ENCODE measurements at places on chromosomes 7 and 10.

DNA sequence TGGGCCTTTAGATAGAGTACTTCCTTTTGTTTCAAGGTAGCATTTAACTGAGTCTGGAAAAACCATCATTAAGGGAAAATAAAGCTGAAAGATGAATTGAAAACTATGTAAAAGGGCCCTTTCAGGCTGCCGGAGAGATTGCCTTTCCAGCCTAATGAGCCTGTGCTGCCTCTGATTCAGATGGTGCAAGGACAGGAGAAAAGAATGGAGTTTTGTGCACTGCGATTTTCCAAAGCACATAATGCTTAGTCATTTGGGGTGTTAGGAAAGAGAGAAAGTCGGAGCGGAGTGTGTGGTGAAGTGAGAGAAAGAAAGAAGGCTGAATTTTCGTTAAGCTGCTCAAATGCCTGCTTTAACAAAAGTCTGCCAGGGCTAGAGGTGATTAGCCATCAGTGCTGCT is 259.7 kb downstream of the PAXIP1 start:
- no peak for DNase-seq

DNA sequence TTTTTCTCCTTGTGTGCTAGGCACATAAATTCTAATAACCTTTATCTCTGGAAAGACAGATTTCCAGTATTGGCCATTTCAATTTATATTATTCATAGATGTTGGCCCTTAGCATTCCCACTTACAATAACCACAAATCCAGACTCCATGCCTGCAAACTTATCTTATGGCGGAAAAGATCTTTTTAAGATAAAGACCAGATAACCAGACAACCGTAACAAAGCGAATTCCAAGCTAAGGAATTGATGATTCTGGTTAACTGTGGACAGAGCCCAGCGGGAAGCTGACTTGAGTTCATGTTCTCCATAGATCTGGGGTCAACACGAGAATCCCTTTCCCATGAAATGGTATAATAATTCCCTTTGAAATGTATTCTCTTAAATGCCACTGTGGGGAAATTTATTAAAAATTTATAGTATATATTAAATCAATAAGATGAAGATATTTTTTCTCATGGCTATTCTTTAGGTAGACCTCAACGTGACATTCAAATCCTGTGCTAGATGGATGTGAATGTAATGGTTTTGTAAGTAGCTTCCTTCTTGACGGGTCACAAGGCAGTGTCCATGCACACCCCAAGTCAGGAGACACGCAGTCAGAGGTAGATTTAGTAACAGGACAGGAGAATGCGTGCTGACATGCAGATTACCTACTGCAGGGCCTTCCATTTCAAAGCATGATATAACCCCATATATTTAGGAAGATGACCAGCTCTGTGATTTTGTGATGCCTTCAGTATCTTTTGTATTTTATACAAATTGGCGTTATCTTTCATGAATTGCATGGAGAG is 37.7 kb upstream of the KLF6 start:
- DNase-seq = peak; percentile 50

- DNase-seq = no peak
These were observed 86.5 kb downstream of the RELN start for GRCh38 chr7:103902917-103903316.

- DNase-seq = no peak
These were observed 74.6 kb downstream of the PPP1R17 start for GRCh38 chr7:31761646-31762045.

- no peak for DNase-seq
These were observed 12.5 kb downstream of the COL13A1 start for GRCh38 chr10:69814251-69814650.

DNA sequence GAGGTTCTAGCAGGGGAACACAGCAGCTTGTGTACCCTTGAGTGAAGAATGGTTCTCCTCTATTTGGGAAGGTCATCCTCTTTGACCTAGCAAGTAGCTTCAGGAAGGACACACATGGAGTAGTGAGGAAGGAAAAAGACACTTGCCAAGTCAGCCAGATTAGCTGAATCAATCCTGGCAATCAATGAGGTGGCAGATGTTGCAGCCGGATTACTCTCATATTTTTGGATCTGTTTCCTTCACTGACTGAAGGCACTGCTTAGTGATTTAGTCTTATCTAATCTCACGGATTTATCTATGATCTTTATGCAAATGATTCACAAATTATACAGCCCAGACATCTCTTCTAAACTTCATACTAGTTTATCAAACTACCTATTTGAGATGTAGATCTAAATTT is 218.8 kb downstream of the GPR158 start:
- no peak for DNase-seq

GRCh38 chr10:2214805-2215204 is 477.5 kb upstream of the ADARB2 start:
- no peak for DNase-seq

GRCh38 chr10:126094537-126094936 is 198.2 kb downstream of the FANK1 start:
- no peak for DNase-seq

DNA sequence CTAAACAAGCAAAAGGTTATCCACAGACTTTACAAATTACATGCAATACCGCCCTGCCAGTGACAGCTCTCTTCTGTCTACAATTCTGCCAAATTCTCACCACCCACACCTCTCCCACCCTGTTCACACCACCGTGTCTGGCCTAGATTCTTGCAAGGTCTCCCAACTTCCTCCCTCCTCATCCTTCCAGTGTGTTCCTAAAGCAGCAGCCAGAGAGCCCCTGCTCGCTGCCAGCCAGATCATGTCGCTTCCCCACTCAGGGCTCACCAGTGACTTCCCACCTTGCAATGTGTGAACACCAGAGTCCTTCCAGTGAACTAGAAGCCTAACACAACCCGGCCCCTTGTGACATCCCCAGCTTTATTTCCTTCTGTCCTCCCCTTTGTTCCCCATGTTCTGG is 121.6 kb downstream of the HECW1 start:
- DNase-seq = no peak

GRCh38 chr7:47337531-47337930 is 244.4 kb downstream of the TNS3 start:
- no peak for DNase-seq

GRCh38 chr10:28177944-28178637 is 124.8 kb downstream of the MPP7 start:
- DNase-seq = no peak

DNA sequence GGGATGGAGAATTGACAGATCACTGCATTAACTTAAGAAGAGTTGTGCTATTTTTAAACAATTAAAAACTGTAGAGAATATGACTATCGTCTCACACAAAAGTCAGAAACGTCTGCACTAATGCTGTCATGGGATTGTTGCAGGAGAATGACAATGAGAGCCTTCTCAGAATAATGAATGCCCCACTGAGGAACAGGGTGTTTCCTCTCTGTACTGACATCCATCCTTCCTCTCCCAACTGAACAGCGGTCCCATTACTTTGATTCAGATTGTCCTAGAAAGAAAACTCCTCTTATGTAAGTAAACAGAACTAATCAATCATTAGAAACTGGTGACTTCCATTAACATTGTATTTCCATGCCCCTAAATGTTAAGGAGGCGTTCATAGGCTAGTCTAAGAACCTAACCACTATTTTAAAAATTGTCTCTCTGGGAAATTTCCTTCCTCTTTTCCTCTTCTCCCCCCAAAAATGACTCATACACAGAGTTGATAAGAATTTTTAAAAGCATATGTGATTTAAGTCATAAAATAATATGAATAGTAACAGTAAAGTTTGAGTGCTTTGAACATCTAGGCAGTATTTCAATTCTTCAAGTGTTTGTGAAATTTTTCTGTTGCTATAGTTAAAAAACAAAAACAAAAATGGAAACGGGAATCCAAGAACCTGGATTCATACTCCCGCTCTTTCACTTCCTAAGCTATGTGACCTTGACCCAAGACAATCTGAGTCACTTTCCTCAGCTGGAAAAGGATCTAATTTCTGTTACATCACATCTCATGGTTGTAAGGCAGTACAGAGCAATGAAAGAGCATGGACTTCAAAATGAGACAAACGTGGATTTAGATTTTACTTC is 12.7 kb upstream of the MACC1 start:
- peak; percentile 84 for DNase-seq

DNA sequence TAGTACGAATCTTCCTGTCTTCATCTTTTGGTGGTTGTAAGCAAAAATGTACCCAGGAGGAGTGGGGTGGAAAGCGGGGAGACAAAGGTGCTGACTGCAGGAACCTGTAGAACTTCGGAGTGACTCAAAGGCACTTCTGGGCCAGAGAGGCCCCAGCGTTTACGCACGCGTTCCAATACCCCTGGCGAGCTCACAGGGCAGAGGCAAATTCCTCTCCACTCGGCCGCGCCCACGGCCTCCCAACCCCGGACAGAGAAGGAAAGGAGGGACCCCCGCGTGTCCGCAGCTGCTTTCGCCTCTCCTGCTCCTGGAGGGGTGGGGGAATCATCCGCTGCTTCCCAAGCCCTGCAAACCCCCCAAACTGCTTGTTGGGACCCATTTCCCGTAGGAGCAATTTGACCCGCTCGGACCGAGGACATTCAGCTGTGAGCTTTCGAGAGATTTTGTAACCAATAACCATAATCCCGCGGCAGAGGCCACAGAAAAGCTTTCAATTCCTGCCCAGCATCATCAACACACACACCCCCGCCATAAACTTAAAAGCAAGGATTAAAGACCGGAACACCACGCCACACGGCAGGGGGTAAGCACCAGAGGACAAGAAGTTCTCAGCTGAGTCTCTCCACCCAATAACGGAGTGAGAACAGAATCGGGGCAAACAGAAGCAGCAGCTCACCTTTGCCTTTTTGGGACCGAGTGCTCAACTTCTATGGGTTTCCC is 2.3 kb downstream of the IGF2BP3 start:
- no peak for DNase-seq

- DNase-seq = no peak
These were observed 28.0 kb downstream of the ITPRIP start for GRCh38 chr10:104309980-104310978.

GRCh38 chr7:18993933-18994668 is 123.3 kb downstream of the TWIST1 start:
- DNase-seq = no peak

GRCh38 chr7:132577206-132578049 is 1.2 kb upstream of the PLXNA4 start:
- no peak for DNase-seq

DNA sequence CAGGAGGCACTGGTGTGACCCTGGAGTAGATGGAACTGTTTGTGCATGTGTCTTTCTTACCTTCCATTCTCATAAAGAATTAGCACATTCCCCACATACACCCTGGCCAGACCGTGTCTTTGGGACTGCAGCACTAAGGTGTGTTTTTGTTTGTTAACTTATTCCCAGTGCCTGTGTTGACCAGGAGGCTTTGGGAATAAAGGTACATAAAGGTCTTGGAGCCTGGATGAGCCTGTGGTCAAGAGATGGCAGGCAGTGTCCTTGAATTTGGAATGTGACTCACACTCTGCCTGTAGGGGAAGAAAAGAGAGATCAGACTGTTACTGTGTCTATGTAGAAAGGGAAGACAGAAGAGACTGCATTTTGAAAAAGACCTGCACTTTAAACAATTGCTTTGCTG is 137.6 kb downstream of the LYZL1 start:
- DNase-seq = no peak

DNA sequence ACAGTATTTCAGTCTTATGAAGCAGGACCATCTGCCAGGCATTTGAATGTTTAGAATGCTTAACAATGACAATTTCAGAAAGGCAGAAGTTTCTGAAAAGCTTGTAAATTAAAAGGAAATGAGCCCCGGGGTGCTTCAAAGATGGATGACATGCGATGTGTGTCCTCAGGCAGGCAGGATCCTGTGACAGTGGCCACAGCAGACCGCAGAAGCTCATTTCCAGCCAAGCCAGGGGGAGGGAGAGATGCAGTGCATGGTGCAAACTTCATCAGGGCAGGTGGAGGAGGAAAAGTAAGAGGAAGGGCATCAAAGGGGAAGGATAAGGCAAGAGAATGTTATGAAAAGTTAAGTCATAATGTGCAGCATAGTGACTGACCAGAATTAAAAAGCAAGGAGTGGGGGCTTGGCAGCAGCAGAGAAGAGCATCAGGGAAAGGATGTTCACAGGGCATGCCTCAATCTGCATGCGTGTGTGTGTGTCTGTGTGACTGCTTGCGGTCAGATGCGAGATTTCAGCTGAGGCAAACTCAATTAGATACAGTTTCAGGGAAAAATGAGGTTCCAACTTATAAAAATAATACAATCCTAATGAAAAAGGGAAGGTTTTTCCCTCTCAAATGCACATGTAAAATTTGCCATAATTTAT is 173.7 kb downstream of the COBL start:
- no peak for DNase-seq

DNA sequence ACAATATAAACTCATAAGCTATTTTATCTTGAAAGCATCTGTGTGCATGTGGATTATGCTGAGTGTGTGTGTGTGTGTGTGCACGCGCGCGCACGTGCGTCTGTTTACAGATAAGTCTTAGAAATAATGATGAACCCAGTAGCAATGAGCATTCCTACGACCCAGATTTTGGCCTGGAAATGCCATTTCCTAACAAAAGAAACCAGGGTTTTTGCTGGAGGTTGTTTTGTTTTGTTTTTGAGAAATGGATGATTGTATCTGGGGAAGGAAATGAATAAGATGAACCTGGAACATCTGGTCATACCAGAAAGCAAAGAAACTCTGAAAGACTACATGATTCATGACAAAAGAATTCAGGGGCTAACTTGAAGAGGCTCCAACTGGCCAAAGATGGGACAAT is 22.1 kb upstream of the LMOD2 start:
- DNase-seq = no peak

- DNase-seq = no peak
These were observed 85.8 kb downstream of the HIF1AN start for GRCh38 chr10:100621360-100622205.

DNA sequence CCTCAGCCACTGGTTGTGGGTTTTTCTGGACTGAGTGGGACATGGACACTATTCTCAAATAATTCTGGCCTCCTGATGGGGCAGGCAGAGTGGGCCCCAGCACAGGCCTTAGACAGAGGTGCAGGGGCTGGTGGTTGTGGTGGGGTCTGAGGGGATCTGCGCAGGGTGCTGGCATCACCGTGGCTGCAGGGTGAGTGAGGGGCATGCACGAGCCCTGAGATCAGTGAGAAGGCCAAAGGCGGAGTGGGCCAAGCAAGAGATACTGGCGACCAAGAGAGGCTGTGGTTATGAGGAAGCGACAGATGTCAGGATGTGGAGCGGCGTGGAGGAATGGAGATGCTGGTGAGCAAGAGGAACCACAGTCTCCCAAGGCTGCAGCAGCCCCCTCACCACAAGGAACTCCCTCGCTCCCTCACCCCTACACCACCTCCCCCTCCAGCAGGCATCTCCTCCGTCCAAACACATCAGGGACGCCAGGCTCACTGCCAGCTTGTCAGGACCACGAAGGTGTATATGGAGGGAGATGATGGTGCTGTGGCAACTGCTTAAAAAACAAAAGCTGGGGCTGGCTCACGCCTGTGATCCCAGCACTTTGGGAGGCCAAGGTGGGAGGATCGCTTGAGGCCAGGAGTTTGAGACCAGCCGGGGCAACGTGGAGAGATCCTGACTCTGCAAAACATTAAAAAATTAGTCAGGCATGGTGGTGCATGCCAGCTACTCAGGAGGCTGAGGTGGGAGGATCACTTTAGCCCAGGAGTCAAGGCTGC is 9.6 kb downstream of the PRF1 start:
- peak; percentile 20 for DNase-seq

- DNase-seq = no peak
These were observed 253.9 kb downstream of the CDK14 start for GRCh38 chr7:90850066-90850465.
